HepG2 (cell line): ENCODE measurements at places on chromosomes 5 and 9. TPM values are rescaled to one million over a fixed set of nuclear protein-coding genes. Genes with fewer than 3 reads are reported as not detected.

SHOC1 gene
- total RNA-seq, result not detected in 2 replicates

PCDHA9 gene
- 0.03 TPM in 1 of 2 replicates, not detected in the other for total RNA-seq

TYRP1 gene
- 0.28 TPM in 1 of 2 replicates, not detected in the other for total RNA-seq

IL5 gene
- total RNA-seq, result not detected in 2 replicates

SCGB3A2 gene
- total RNA-seq, result not detected in 2 replicates

KIF12 gene
- total RNA-seq, result 0.81 and 1.8 TPM in 2 replicates

NTNG2 gene
- 0.02 TPM in 1 of 2 replicates, not detected in the other for total RNA-seq

LTC4S gene
- 0.35 TPM in 1 of 2 replicates, not detected in the other for total RNA-seq

MEIKIN gene
- not detected in 2 replicates for total RNA-seq

ZNF883 gene
- 10.0 and 14.2 TPM in 2 replicates for total RNA-seq

DMRT3 gene
- not detected in 2 replicates for total RNA-seq

DMRTA1 gene
- 0.07 and 0.13 TPM in 2 replicates for total RNA-seq

C7 gene
- 3.5 and 3.6 TPM in 2 replicates for total RNA-seq

SLC6A18 gene
- not detected in 2 replicates for total RNA-seq

- no peaks in the 10 kb centered on the region for H3K27me3 ChIP-seq
- DNase-seq, result peak; percentile 64
- no peak overlapping the region for H3K4me3 ChIP-seq
- H3K27ac ChIP-seq, result no peak overlapping the region
- H3K4me1 ChIP-seq, result peaks cover 16% of the 10 kb centered on the region
These were observed 53.7 kb downstream of the G3BP1 start for GRCh38 chr5:151825445-151825844.

- no peaks in the 10 kb centered on the region for H3K27me3 ChIP-seq
- H3K36me3 ChIP-seq, result no peaks in the 10 kb centered on the region
- H3K27ac ChIP-seq, result no peak overlapping the region
- DNase-seq, result no peak
- no peak overlapping the region for H3K4me3 ChIP-seq
These were observed 106.6 kb upstream of the KCNN2 start for GRCh38 chr5:114255260-114255659.

DNA sequence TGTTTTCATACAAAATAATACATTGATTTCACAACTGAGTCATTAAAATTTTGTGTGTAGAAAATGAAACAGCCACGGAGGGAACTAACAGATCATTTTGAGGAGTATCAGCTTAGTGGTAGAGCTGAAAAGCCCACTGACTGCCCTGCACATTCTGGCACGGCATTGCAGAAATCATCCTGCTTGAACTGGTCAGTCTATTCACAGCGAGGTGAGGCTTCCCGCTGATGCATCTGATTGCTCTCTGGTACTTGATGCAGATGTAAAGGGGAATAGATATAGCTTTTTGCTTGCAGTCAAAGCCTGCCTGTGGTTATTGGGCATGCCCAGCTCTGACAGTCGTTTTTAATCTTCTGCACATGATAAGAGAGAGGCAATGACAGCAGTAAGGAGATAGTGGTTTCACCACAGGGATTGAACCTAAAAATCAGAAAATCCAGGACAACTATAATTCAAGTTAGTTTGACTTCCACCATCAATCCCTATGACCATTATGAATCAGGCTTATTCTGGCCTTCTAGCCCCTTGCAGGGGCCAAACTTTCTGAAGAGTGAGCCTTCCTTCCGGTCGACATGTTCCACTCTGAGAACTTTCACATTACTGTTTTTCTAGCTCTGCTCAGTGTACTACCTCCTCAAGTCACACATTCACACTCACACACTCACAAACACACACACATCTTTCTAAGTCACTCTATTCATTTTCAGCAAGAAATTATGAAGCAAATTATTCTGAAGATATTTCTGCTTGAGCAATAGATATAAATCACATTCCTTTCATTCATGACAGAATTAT, 782.8 kb upstream of the NUDT12 start:
- H3K27me3 ChIP-seq, result no peaks in the 10 kb centered on the region
- no peak overlapping the region for H3K27ac ChIP-seq
- H3K36me3 ChIP-seq, result no peaks in the 10 kb centered on the region
- no peak for DNase-seq

- no peaks in the 10 kb centered on the region for H3K4me1 ChIP-seq
- H3K27ac ChIP-seq, result no peak overlapping the region
These were observed 13.2 kb upstream of the C5orf58 start for GRCh38 chr5:170219615-170220014.

GRCh38 chr5:154369682-154370081, 76.1 kb upstream of the SAP30L start:
- no peak for DNase-seq
- H3K36me3 ChIP-seq, result no peaks in the 10 kb centered on the region
- no peaks in the 10 kb centered on the region for H3K27me3 ChIP-seq
- peaks cover 53% of the 10 kb centered on the region for H3K4me1 ChIP-seq
- H3K27ac ChIP-seq, result no peak overlapping the region
- H3K4me3 ChIP-seq, result no peak overlapping the region

DNA sequence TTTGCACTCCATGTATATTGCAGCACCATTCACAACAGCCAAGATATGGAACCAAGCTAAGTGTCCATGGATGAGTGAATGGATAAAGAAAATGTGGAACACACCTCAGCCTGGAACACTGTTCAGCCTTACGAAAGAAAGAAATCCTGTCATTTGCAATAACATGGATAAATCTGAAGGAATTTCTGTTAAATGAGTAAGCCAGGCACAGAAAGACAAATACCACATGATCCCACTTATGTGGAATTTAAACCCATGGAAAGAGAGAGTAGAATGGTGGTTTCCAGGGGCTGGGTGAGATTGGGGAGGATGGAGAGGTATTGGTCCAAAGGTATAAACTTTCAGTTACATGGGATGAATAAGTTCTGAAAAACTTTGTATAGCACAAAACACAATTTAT, 228.9 kb upstream of the CD180 start:
- H3K27me3 ChIP-seq, result no peaks in the 10 kb centered on the region
- DNase-seq, result no peak
- H3K4me3 ChIP-seq, result no peak overlapping the region
- H3K36me3 ChIP-seq, result no peaks in the 10 kb centered on the region
- H3K4me1 ChIP-seq, result no peaks in the 10 kb centered on the region
- no peak overlapping the region for H3K27ac ChIP-seq

DNA sequence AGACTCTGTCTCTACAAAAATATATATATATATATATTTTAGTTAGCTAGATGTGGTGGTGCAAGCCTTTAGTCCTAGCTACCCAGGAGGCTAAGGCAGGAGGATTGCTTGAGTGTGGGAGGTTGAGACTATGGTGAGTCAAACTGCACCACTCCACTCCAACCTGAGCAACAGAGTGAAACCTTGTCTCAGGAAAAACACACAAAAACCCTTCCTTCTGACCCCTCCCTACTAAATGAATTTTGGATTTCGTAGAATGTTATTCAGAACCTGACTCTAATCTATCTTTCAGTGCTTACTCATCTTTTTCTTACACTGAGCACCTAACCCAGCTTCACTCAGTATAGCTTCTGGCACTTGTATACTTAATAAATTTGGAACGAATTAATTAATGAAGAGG, 35.2 kb upstream of the IL7R start:
- H3K27ac ChIP-seq, result no peak overlapping the region
- H3K36me3 ChIP-seq, result no peaks in the 10 kb centered on the region
- H3K27me3 ChIP-seq, result peaks cover 5% of the 10 kb centered on the region; the same call in 1 of the 3 replicates
- H3K4me1 ChIP-seq, result peaks cover 9% of the 10 kb centered on the region

DNA sequence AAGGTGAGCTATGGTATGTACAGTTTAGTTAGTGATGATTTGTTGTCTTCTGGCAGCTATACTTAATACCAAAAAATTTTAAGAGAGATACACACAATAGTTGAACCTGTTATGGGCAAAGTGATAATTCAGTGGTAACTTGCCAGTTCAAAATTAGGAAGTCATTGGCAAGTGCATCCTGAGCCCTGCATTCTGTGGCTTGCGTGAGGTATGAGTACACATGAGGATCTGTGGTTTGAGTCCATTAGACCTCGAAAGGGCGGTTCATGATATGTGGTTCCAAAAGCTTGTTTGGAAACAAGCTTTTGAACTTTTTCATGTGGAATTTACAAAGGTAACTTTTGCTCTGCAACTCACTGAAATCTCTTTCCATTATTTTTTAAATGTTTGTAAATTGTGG, 47.0 kb downstream of the GPR21 start:
- no peak overlapping the region for H3K4me3 ChIP-seq
- DNase-seq, result no peak
- peaks cover 9% of the 10 kb centered on the region for H3K4me1 ChIP-seq
- no peaks in the 10 kb centered on the region for H3K27me3 ChIP-seq
- H3K36me3 ChIP-seq, result peaks cover 8% of the 10 kb centered on the region

DNA sequence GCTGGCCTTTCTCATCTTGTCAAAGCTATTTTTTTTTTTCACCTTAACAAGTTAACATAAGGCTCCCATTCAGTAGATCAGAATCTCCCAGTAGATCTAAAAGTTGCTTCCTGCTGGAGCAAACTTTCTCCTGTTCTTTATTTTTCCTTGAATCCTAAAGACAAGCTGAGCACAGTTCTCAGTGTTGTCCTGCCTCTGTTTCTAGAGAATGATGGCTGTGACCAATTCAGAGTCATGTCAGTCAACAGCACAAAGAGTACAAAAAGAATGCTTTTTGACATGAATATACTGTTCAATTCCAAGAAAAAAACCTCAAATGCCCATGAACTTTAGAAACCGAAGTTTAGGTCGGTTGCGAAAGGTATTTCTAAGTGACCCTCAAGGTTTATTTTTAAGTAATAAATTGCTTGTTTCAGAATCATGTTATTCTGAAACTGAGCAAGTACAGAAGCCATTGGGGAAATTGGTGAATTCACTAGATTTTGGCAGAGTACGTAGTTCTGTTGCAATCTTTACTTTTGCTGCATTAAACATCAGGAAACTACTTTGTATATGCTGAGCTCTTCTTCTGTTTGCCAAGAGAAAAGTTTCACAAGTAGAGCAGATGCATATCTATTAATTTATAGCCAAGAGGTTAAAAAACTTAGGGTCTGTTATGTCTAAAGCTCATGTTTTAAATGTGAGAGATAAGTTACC, 161.7 kb upstream of the RPS23 start:
- H3K36me3 ChIP-seq, result no peaks in the 10 kb centered on the region; the same call in 1 of the 2 replicates
- DNase-seq, result no peak
- peaks cover 7% of the 10 kb centered on the region for H3K4me1 ChIP-seq
- no peak overlapping the region for H3K4me3 ChIP-seq

DNA sequence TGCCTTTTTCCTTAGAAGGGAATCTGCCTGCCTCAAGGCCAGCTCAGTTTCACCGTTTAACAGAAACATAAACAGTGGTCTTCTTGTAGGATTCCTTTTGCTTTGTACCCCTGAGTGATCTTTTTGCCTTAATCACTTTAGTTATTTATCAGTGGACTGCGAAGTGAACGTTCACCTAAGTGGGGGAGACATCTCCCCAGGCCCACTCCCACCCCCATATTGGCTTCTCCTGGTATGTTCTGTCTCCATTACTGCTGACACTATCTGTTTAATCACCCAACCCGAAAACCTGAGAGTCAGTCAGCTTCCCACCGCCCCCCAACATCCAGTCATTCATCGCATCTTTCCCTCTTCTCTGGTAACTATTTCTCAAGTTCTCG, 1.4 kb downstream of the SKP2 start:
- H3K4me1 ChIP-seq, result peaks cover 76% of the 10 kb centered on the region
- no peaks in the 10 kb centered on the region for H3K27me3 ChIP-seq
- peaks cover 4% of the 10 kb centered on the region for H3K36me3 ChIP-seq
- H3K4me3 ChIP-seq, result peak overlapping the region; percentile 84; the same call in 1 of the 2 replicates
- H3K27ac ChIP-seq, result peak overlapping the region; percentile 73
- DNase-seq, result no peak

DNA sequence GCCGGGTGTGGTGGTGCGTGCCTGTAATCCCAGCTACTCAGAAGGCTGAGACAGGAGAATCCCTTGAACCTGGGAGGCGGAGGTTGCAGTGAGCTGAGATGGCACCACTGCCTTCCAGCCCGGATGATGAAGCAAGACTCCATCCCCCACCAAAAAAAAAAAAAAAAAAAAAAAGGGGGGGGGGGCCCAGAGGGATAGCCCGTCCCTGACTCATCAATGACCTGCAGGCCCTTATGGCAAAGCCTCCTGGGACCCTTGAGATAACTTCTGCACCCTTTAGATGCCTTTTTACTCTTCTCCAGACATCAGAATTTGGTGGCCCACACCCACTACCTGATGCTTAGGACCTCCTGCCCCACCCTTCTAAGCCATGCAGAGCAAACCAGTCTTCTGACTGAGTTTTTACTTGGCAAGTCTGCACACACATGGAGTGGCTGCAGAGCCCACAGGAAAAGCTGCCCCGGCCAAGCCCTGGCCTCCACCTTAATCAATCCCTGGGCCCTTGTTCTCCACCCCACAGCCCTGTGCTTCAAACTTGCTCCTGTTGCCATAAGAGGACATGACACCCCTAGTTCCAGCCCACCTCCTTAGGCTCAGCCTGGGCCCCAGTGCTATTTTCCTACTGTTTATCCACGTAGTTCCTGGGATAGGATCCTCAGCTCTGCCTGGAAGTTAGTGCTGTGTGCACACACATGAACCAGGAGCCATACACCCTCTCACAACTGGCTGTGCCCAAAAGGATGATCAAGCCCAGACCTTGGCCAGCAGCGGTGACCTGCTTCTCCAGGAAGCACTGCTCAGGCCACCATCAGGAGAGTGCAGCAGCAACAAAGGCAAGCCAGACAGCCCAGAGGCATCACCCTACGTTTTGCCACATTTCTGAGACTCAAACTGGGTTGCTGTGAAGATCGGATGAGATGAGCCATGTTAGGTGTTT, 5.1 kb downstream of the MGAT1 start:
- H3K36me3 ChIP-seq, result peaks cover 45% of the 10 kb centered on the region
- no peak overlapping the region for H3K27ac ChIP-seq
- no peaks in the 10 kb centered on the region for H3K27me3 ChIP-seq

DNA sequence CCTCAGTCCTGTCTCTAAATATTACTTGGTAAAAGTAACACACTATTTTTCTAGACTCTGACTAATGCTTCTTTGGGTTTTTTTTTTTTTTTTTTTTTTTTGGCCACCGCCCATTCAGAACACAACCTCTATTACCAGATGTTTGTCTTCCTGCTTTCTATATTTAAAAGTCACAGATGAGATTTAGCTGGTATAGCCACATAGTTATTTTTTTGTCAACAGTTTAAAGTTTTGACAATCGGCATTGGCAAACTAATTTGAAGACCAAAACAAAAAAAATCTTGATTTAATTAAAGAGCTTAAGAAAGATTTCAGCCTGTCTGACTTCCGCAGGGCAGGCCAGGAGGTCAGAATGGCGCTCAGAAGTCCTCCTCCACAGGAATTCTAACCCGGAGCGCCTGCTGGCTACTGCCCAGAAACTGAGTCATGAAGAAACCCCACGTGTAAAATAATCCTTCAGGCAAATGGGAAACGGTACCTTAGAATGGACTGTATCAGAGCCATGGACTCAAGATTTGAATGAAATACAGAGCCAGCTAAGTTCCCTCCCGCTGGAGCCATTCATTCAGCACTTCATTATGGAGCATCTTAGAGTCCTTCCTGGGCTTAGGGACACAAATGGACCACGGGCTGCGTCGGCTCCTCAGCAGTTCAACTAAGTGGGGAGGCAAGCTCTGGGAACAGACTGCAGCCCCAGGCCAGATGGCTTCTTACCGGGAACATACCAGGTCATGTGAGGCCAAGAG, 55.6 kb downstream of the PTPDC1 start:
- no peaks in the 10 kb centered on the region; the same call in 1 of the 2 replicates for H3K27me3 ChIP-seq
- H3K4me3 ChIP-seq, result no peak overlapping the region
- no peaks in the 10 kb centered on the region for H3K36me3 ChIP-seq
- peaks cover 15% of the 10 kb centered on the region; the same call in 1 of the 2 replicates for H3K4me1 ChIP-seq

GRCh38 chr5:72282878-72283277, 37.2 kb downstream of the MRPS27 start:
- no peaks in the 10 kb centered on the region for H3K27me3 ChIP-seq
- no peak overlapping the region for H3K4me3 ChIP-seq
- peaks cover 24% of the 10 kb centered on the region for H3K36me3 ChIP-seq
- no peak for DNase-seq
- H3K4me1 ChIP-seq, result peaks cover 42% of the 10 kb centered on the region
